ENCODE measurements at places on chromosomes 6 and 20.
A peak's percentile ranks its signal among the peaks of the same experiment; 100 is the strongest.

- DNase-seq = no peak
Observed at GRCh38 chr6:119274197-119274595, 75.4 kb downstream of the MAN1A1 start.

GRCh38 chr6:170464080-170464479 is 89.0 kb downstream of the PSMB1 start:
- no peak for DNase-seq

DNA sequence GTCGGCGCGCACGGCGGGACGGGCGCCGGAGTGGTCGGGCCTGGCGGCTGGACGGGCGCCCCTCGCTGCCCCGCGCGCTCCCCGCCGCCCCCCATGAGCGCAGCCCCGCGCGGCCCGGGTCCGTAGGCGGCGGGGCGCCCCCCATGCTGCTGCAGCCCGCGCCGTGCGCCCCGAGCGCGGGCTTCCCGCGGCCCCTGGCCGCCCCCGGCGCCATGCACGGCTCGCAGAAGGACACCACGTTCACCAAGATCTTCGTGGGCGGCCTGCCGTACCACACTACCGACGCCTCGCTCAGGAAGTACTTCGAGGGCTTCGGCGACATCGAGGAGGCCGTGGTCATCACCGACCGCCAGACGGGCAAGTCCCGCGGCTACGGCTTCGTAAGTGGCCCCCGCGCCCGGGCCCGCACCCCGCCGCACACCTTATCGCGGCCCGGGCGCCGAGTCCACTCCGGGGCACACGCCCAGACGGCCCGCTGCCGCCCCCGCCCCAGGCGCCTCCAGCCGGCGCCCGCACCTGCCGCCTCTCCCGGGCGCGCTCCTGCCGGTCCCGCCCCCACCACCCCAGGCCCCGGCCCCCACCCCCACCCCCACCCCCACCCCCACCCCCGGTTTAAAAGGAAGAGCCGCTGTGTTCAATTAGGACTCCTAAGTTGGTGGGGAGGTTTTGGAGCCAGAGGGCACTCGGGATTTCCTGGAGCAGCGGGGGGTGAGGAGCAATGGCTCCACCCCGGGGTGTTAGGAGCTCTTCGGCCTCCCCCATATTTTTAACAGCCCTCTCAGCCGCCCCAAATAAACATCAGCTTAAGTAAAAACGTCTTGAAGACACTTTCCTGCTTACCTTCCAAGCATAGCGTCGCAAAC is 474 bp downstream of the RBM38 start:
- peak; percentile 70 for DNase-seq

DNA sequence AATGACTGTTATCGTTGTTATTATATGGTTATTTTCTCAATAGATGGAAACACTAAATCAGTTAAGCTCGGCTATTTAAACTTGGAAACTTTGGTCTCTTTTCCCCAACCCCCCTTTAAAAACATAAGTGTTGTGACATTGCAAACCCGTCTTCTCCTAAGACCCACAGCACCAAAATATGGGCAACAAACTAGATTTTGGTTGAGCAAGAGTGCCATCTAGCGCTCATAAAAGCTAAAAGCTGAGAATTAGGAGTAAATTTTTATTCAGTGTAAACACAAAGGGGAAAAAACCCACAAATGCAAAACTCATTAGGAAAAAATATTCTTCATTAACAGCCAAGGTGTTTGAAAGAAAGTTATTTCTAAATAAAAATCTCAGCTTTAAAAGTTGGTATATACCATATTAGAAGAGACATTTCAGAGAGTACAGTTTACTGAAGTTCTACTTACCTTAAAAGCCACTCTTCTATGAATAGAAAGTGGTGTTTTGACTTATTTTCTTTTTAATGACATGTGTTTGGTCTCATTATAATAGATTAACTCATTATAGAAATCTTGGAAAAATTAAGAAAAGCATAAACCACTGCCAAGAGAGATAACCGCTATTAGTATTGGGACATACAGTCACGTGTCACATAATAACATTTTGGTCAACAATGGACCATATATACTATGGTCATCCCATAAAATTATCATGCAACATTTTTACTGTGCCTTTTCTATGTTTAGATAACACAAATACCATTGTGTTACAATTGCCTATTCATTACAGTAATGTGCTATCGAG is 21.1 kb downstream of the SESN1 start:
- DNase-seq = peak; percentile 83

Measured in B cell (primary cell).